ENCODE measurements at places on chromosomes 11 and 22.

DNA sequence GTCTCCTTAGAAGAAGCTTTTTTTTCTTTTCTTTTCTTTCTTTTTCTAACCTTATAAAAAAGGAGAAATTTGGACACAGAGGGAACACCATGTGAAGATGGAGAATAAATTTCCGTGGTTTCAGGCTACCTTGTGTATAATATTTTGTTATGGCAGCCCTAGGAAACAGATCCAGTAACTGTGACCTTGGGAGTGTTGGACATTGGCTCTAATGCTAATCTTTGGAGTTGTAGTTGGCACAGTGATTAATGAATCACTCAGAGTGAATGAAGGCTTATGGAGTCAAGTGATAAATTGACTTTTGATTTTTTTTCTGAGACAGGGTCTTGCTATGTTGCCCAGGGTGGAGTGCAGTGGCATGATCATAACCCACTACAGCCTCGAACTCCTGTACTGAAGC is 15.5 kb upstream of the PHOX2A start:
- DNase-seq, result no peak

DNA sequence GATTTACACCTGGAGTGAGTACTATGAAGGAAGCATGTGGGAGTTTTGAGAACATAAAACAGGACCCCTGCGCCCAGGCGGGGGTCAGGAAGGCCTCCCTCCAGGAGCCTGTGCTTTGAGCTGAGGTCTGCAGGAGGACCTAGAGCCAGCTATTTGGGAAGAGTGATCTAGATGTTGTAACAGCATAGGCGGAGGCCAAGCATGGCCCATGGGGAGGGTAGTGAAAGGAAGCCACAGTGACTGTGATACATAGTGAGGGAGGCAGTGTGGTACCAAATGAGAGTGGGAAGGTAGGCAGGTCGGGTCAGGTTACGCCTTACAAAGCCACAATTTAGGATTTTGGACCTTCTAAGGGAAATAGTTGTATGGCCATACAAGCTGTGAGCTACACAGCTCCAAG is 147.5 kb downstream of the PARVA start:
- DNase-seq, result no peak

- DNase-seq, result no peak
Measured at GRCh38 chr22:25353516-25354445, 134.3 kb downstream of the CRYBB2 start.

- no peak for DNase-seq
Measured at GRCh38 chr11:118565051-118565450, 680 bp downstream of the IFT46 start.

- no peak for DNase-seq
Measured at GRCh38 chr11:110929129-110929528, 216.9 kb upstream of the ARHGAP20 start.

- DNase-seq, result peak; percentile 73
Measured at GRCh38 chr11:120511116-120511819, at the start of gene GRIK4. Gene GRIK4 (plus strand): TSS chr11:120511748. CDS start chr11:120660319, 148,571 bp downstream.

GRCh38 chr11:116895048-116895757 is 57.8 kb upstream of the APOA1 start:
- DNase-seq, result no peak

DNA sequence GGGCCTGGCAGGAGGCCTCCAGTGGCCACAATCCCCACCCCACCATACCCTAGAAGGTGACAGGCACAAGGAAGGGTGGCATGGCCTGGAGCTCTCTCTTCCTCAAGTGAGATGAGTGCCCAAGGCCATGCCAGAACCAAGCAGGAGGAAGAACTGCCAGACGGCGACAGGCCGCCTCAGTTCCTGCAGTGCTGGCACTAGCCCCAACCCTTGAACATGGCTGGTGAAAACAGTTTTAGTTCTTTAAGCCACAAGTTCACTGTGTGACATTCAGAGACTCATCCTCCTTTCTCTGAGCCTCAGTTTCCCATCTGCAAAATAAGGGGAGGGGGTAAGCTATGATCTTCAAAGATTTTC is 9.8 kb downstream of the CHRDL2 start:
- DNase-seq, result no peak

- no peak for DNase-seq
Measured at GRCh38 chr11:69554849-69555248, 73.4 kb downstream of the LINC01488 start.

GRCh38 chr11:63845303-63845702 is 6.4 kb downstream of the MARK2 start:
- DNase-seq, result no peak

GRCh38 chr11:132093536-132094259 is 723.3 kb downstream of the NTM start:
- no peak for DNase-seq

DNA sequence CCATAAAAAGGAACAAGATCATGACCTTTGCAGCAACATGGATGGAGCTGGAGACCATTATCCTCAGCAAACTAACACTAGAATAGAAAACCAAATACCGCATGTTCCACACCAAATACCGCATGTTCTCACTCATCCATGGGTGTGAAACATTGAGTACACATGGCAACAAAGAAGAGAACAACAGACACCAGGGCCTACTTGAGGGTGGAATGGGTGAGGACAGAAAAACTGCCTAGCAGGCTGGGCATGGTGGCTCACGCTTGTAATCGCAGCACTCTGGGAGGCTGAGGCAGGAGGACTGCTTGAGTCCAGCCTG is 12.3 kb downstream of the EHD1 start:
- no peak for DNase-seq

DNA sequence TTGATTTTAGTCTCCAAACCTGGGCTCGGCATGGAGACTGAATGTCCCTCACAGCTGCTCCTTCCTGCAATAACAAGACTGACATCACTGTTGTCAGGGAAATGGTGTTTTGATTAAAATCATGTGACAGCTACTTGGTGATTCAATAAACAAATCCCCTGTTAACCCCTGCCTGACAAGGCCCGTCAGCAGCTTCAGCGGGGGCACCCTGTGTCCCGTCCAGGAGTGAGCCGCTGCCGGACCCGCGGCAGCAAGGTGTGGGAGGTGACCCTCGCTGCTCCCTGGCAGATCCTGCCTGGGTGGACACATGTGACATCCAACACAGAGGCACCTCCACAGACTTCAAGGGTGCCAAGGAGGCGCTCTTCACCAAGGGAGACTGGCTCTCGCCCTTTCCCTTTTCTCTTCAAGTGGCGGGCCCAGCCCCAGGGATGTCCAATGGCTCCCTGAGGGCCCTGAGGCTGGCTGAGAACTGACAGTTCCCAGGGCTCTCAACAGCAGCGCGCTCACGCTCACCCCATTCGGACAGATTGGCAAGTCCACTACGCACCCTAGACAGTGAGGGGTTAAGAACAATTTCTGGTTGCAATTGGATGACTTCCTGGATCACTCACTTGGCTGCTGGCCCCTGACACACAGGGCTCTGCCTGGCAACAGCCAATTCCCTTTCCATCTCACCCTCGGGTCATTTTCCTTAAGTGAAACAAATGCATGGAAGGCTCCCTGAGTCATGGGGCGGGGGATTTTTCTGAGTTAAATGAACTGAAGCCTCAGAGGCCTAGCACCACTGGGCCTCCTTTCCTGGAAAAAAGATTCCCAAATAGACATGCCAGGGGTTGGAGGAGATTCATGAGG is 30.7 kb downstream of the PPP2R1B start:
- DNase-seq, result peak; percentile 95

DNA sequence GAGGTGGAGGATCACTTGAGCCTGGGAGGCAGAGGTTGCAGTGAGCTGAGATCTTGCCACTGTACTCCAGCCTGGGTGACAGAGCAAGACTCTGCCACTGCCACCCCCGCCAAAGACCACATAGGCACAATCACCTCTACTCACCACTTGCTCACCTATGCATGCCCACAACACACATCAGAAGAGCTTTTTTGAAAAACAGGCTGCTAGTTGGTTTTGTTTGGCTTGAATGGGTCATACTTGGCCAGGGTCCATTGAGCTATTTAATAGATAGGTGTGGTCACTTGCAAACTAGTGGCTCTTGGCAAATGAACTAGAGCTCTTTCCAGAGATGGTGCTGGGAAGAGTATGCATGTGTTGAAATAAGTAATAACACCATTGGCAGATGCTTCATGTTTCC is 80.1 kb downstream of the EMSY start:
- no peak for DNase-seq

DNA sequence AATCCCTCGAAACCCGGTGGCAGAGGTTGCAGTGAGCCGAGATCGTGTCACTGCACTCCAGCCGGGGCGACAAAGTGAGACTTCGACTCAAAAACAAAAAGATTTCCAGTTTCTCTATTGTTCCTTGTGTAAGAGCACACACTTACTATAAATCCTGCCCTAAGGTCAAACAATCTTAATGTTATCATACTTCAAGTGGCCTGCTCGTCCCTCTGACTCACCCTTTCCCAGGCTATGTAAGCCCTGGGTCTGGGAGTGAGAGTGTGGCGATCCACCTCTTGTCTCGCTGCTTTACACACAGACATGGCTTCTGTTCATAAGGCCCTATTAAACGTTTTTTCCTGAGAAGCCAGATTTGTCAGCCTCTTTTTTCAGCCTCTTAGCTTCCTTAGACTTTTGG is 24.4 kb upstream of the A4GALT start:
- no peak for DNase-seq

DNA sequence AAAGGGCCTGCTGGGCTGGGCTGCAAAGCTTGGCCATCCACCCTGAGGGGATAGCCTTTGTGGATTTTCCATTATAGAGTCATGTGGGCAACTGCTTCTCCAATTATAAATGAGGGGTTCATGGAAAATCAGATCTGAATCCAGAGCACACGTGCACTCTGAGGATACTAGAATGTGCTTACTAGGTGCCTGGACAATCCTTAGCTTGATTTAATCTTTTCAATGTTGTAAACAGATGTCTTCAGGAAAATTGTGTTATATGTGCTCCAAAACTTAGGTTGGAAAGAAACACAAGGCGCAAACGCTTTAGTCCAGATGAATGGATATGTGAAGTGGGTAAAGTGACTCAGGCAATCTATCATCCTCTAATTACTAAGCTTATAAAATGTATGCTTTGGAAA is 92.0 kb downstream of the SLC17A6 start:
- no peak for DNase-seq

GRCh38 chr11:32006799-32007388 is 84.0 kb upstream of the RCN1 start:
- peak; percentile 58 for DNase-seq

GRCh38 chr22:45516923-45517675 is 14.4 kb downstream of the FBLN1 start:
- no peak for DNase-seq

DNA sequence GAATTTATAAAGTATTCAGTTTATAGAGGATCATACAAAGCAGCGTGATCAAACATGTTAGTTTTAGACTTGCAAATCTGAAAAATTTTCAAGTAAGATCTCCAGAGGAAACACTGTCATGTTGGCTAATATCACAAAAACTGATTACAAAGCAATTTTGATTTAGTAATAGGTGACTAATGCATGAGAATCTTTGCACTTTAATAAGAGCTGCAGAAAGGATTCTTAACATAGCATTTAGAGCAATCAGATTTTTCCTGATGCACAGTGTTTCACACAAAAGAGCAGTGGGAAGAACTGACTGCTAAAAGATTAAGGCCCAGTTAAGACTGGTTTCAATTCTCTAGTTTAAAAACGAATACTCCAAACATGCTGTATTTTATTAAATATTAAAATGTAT is 321.2 kb downstream of the GUCY1A2 start:
- no peak for DNase-seq

DNA sequence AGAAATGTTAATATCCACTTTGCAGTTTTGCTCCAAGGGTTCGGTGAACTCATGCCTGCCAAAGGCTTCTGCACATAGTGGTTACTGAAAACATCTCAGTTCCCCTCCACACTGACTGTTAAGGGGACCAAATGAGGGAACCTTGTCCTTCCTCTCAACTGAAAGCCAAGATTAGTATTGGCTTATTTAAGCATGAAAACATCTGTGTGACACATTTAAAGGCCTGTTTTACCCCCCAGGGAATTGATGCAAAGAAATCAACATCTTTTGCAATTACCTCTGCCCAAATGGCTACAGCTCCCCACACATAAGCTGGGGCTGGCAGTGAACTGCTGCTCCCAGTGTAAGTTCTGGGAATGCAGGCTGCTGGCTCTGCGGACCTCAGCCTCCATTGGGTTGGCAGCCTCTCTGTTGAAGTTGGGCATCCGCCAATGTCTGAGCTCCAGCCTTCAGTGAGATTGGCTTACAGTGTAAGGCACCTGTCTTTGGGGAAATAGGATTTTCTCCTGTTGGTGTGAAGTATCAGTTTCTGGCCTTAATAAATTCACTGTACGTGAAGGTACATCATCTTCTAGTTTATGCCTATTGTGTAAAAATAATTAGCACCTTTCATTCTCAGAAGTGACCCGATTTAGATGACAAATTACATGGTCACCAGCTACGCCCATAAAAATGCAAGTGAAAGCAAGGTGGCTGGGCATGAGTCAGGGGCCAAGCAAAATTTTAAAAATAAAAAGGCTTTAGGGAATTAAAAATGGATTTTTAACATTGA is 213.4 kb upstream of the SYN3 start:
- no peak for DNase-seq

- no peak for DNase-seq
Measured at GRCh38 chr11:88305430-88305829, 32.1 kb downstream of the CTSC start.

DNA sequence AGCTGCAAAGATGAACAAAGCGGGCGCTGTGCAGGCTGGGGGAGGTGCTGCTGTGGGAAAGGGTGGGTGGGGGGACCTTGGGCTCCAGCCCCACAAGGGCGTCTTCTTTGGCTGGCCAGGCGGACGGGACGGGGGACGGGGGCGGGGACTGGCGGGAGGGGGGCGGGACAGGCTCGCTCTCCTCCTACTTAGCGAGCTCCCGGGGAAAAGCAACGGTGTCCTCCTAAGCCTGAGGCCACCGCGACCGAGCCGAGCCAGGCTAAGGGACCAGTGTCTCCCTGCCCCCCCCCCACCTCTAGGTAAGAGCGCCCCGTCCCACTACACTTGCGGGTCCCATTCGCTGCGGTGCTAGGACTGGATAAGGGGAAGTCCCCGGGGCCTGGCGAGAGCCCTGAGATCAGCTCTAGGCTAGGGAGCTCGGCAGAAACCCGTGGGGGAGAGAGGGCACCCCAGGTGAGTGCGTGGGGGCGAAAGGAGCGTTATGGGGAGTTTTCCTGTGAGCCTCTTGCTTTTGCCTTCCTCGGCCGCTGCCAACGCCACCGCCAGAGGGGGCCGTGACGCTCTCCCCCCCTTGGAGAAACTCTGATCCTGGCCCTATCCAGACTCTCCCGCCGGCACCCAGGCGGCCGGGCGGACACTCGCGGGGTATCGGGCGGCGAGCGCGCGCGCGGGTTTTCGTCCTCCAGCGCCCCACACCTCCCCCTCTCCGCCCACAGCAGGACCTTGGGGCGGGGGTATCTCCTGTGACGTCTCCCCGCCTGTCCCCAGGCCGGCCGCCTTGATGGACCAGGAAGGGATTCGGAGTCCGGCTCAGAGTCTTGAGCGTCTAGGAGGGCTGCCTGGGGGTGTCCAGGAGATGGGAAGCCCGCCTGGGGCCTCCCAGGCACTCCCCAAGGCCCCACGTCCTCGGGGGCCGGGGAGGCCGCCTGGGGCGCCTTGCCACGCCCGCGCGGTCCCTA is at the start of gene PHLDB1:
PHLDB1 (plus strand) TSS at position 215 of the 959 bp plus-strand sequence. CDS start 6,222 bp downstream, outside the sequence.
- DNase-seq, result peak; percentile 67

All from ACHN (cell line).